Breast epithelium (tissue), 4 donors: ENCODE measurements at places on chromosomes 6 and 20.

DNA sequence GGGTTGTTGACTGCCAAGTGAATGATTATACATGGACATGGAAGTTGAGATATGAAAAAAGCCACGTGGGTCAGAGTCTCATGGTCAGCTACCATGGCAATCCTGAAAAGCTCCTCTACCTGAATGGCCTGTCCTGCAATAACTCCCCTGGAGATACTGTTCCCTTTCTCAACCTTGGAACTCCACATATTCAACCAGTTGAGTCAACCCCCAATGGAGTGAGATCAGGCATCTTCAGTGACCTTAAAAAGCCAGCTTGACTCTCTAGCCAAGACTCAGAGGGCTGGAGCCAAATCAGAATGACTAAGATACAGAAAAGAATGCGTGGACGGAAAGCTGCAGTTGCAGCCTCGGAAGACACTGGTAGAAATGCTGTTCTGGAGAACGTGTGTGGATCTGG is 341.3 kb downstream of the FOXA2 start:
- no peak for DNase-seq

- DNase-seq: no peak
These were observed 6.3 kb upstream of the GABRR2 start for GRCh38 chr6:89321131-89321970.

GRCh38 chr20:45121388-45121787 is 2.9 kb downstream of the WFDC12 start:
- no peak for DNase-seq

DNA sequence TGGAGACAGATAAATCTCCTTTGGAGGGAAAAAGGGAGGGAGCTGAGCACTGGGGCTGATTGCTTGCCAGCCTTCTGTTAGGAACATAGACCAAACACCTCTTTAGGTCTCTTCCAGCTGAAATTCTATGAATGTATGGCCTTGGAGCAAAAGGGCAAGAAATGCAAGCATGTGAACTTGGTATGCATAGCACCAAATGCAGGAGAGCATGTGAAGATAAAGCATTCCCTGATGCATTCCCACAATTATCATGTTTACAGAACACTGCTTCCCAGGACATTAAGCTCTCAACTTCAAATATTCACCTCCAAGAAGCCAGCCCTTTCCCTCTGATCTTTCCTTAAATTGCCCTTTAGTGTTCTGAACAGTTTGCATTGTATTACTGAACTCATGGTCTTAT is 15.6 kb downstream of the RIPOR2 start:
- DNase-seq: no peak

- no peak for DNase-seq
These were observed 163.7 kb downstream of the MAFB start for GRCh38 chr20:40525351-40525750.

GRCh38 chr6:41578217-41579087 is 32.3 kb downstream of the FOXP4 start:
- no peak for DNase-seq

DNA sequence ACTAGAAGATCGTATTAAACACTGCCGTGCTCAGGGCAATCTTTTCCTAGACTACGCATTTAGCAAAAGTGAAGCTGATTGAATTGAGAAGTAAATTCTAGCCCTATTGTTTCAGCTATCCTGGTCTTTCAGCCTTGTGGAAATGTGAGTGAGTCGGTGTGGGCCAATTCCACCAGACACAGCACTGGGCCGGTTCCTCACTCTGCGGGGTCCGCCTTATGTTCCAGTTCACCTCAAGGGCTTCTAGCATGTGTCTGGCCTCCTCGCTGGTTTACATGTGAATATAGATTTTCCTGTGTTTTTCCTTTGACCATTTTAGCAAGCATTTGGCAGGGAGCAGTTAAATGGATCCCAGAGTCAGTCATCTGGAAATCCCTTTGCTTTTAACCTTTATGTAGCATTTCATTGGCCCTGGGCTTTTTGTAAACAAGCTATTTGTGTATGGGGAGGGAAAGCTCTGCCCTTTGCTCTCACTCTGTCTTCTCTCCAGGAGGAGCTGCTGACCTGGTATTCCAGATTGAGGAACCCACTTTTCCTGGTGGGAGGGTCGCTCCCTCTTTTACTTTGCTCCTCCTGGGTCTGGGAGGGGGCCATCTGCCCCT is 12.4 kb upstream of the GTSF1L start:
- DNase-seq: no peak

- DNase-seq: no peak
These were observed 754.7 kb upstream of the NRSN1 start for GRCh38 chr6:23371132-23371915.

DNA sequence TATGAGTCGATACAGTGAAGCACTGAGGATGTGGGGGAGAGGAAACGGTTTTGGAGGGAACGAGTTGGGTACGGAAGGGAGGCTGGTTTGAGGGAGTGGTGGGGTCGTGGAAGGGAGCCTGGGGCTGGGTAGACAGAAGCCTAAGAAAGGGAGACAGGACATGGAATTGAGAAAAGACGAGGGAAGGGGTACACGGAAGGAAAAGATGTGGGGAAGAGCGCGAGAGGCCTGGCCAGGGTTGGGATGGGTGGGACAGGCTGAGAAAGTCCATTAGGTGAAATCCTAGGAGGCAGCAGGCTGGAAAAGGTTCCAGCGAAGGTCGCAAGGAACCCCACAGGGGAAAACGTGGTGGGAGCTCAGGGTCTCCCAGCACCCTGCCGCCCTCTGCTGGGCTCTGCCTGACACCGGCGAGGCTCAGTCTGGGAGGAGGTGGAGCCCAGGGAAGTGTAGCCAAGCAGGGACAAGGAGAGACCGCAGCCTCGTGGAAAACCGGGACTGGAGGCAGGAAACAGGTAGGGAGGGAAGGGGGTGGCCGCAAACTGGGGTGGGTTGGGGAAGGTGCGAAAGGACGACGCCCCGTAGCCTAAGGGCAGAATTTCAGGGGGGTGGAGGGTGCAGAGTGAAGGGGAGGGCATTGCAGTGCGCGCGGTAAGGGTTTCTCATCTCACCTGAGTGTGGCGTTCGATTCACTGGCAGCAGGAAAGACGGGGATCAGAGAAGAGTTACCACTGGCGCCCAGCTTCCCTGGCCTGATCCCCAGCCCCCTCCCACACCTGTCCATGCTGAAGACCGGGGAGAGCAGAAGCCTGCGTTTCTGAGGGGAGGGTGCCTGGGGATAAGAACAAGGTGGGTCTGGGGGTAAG is 4.3 kb downstream of the GABBR1 start:
- DNase-seq: peak; percentile 79

- no peak for DNase-seq
These were observed 43.0 kb downstream of the EYA2 start for GRCh38 chr20:46937533-46938226.

DNA sequence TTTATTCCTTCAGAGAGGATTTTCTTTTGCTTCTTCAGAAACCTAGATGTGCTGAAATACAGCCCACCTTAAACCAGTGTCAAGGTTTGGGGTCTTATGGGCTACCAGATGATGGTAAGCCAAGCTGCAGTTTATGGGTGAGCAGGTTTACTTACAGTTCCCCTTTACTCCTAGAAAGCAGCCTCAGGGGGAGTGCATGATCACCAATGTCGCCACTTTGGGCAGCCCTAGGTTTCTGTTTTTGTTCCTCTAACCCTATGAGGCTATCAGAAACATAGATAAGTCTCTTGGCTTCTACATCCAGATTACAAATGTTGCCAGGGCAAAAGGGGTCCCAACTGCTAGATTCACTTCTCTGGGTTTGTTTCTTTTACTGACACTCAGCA is 67.2 kb downstream of the TRIM27 start:
- DNase-seq: no peak

GRCh38 chr6:25302151-25302550 is 23.0 kb downstream of the CARMIL1 start:
- no peak for DNase-seq

- DNase-seq: no peak
These were observed 67.1 kb downstream of the EDN1 start for GRCh38 chr6:12356983-12357972.

DNA sequence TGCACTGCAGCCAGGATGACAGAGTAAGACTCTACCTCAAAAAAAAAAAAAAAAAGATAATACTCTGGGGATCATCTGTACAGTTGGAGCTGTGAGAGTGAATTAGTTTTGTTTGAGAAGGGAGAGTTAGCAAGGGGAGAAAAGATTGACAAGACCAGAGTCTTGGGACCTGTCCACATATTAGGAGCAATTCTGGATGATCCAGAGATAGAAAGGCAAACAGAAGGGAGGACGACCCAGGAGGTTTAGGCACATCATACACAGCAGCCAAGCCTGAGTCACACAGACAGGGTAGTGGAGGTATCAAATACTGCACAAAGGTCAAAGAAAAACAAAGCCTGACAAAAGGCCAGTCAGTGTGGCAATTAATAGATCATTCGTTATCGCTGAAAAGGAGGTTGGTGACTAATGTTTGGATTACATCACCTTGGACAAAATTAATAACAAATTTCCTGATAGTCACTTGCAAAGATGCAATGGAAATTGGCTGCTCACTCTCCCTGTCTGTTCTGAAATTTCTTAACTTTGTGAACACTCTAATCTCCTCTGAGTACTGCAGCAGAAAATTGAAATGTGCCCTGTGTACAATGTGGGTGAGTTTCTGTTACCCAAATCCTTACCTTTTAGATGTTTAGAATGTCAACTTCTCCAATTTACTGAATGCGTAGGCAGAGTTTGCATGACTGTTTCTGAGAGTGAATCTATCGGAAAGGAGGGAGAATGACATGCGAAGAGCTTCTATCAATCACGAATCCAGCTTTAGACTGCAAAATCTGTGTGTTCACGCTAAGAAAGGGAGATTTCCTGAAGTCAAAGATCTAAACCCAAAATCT is 105.4 kb downstream of the TSHZ2 start:
- no peak for DNase-seq

DNA sequence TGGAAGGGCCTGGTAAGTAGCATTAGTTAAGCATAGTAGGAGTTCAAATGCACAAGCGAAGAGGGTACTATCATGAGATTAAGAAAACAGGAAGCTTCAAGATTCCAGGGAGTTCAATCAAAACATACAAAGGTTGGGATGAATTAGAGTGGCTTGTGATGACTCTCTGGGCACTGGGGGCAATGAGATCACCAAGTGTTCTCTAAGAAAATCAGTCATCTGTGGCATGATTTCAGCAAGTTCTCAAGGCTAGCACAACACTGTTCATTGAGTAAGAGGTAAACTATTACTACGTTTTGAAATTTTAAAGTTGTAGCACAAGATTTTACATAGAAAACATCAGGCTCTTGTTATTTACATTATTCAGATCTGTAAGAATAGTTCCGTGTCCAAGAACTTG is 139.7 kb upstream of the FLRT3 start:
- no peak for DNase-seq

- DNase-seq: no peak
These were observed 342.3 kb downstream of the C6orf118 start for GRCh38 chr6:164967102-164967501.

- DNase-seq: peak; percentile 29
These were observed 9.9 kb upstream of the RFPL4B start for GRCh38 chr6:112337209-112337638.

- peak; percentile 54 for DNase-seq
These were observed 9.6 kb upstream of the PKIG start for GRCh38 chr20:44572551-44573500.

- DNase-seq: peak; percentile 58
These were observed 205.2 kb downstream of the BMP7 start for GRCh38 chr20:57061051-57061900.

GRCh38 chr6:19738010-19738409 is 99.2 kb upstream of the ID4 start:
- DNase-seq: no peak

DNA sequence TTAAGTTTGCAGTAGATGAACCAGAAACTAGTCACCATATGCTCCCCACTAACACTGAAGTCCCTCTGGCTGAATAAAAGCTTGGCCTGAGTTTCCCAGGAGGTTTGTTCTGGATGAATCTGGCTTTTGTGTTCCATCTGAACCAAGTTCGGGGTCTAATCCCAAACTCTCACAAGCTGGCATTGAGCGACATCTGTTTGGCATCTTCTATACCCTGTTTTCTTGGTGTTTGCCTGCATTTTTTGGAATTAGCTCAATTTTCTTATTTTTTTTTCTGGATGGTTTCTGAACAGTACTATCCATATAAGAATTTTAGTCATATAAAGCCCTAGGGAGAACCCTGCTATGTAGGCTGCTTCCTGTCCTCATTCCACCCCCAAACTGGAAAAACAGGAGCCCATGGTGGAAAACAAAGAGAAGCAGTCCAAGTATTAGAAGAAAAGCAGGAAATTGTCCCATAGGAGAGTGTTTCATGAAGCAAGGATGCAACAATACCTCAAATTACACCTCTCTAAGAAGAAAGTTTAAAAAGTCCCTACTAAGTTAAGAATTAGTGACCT is 737.1 kb downstream of the DHX35 start:
- no peak for DNase-seq

GRCh38 chr6:56386717-56387116 is 139.3 kb upstream of the COL21A1 start:
- DNase-seq: no peak

DNA sequence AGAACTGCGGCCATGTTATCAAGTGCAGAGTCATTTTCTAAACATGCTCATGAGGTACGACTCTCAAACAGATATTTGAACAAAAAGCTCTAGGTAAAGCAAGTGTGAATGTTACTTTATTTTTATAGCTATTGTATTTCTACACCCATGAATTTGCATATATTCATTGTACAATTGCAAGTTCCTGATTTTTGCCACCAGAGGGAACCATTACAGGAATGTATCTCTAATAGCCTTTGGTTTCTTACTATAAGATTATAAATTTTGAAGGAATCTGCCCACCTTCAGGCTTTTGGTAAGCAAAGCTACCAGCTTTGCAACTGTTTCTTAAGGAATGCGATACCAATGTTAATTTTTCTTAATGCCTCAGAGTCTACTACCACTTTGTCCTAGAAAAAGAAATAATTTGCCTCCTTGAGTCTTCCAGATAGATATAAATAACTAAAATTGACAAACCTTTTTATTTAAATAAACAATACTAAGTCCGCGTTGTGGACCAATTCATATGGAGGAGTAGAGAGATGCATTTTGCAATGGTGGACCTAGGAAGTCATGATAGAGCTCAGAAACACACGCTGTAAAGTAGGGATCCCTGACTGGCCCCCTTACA is 125.4 kb upstream of the SAMD5 start:
- no peak for DNase-seq

GRCh38 chr6:159985296-159985945 is 16.5 kb downstream of the IGF2R start:
- DNase-seq: no peak

DNA sequence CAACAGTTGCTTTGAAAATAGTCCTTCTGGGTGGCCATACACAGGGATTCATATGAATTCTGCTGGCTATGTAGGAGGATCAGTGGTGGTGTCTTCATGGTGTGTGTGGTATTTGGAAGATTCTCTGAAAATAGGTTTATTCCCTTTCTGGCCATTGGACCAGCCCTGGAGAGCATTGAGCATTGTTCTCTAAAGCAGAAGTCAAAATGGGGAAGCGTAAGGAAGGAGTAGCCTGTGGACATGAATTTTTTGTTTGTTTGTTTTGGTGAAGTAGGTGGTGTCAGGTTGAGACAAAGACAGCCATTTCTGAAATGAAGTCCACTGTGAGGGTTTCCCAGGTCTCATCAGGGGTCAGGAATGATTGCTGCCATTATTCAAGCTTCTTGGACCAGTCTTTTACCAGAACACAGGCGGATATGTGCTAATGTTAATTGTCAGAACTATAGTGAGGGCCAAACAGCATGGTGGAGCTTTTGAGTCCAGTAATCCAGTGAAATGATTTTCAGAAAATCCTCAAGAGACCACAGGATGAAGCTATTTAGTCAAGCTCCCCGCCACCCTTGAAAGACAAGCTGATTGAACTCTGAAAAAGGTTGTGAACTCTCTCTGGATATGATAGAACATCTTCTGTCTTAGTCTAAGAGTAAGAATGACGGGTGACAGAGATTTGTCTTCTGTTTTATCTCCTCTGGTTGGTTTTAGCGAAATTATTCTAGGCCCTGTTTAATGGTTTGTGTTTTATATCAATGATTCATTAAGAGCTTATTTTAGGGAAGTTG is 60.0 kb downstream of the DNAH8 start:
- DNase-seq: no peak
